ENCODE measurements at places on chromosomes 1 and 21.

DNA sequence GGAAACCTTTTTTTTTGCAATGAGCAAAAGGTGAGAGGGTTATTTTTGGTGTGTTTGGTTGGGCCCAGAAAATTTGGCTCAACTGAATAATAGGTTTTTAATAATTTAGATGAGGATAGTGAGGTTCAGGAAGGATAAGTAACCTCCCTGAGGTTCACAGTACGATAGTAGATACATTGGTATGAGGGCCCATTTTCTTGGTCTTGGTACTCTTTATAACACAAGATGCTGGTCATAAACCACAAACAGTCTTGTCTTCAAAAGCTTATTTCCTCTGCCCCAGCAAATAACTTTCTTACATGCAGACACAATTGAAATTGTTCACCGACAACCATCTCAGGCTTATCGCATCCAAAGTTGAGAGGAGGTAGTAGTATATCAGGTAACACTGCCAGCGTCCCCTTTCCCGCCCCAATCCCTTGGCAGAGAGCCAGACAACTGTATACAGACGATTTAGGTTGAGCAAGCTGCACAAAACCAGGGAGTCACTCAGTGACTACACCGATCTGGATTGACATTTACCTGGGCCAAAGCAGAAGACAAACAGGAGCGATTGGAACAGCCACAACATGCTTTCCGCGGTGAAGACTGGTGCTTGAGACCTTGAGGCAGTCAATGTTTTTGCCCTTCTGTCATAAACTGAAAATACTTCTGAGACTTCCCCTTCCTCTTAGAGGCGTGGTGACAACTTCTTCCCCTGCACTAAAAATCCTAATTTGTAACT lies at the start of gene SLAMF6:
SLAMF6 (minus strand) TSS at position 634 of the 724 bp plus-strand sequence; CDS start at position 571, 63 bp downstream.
- DNase-seq: peak; percentile 25

DNA sequence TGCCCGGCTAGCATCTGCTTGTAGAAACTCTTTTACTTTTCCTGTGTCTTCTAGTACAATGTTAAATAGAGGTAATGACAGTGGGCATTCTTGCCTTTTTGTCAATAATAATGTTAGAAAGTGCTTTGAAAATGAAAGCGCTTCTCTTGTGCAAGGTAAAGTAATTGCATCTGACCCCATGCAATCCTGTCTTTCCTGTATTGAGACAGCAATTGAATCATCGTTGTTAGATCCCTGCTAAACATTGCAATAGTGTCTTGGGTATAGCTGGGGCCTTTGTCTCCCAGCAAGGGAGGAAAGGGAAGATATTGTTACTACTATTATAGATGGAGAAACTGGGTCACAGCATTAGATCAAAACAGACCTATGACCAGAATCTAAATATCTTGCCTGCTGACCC lies 80.9 kb downstream of the TLR5 start:
- DNase-seq: no peak

- no peak for DNase-seq
These were observed 15.2 kb upstream of the CLSTN1 start for GRCh38 chr1:9838946-9839345.

DNA sequence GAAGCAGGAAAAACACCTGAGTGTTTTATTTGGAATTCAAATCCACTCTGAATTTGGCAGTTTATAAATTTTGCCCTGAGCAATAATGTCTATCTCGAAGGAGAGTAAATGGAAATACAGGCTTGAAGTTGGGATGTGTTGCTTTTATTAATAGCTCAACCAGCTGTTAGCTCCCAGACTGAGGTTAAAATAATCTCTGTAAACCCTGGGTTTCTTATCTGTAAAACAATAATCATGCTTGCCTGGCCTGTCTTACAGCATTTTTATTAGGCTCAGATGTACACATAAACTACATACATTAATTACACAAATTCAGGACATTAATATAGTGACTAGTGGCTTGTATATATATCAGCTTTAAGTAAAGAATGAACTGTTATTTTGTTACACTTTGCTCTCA lies 148.5 kb downstream of the GALNT2 start:
- DNase-seq: no peak

GRCh38 chr1:65092691-65093090 lies 55.3 kb upstream of the AK4 start:
- no peak for DNase-seq

- no peak for DNase-seq
These were observed 17.8 kb downstream of the SPOCD1 start for GRCh38 chr1:31798086-31798432.

DNA sequence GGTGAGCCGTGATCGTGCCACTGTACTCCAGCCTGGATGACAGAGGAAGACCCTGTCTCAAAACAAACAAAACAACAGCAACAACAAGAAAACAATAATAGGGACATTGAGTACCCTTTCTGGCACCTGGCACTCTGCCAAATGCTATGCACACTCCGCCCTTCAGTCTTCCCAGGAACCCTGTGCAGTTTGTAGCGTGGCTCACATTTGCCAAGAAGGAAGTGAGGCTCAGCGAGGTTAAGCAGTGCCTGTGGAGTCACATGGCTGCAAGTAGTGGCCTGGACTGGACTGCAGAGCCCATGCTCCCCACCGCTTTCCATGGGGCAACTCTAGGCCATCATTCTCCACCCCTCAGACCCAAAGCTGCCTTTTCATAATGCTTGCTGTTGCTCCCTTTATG lies 5.3 kb upstream of the EVA1B start:
- no peak for DNase-seq

DNA sequence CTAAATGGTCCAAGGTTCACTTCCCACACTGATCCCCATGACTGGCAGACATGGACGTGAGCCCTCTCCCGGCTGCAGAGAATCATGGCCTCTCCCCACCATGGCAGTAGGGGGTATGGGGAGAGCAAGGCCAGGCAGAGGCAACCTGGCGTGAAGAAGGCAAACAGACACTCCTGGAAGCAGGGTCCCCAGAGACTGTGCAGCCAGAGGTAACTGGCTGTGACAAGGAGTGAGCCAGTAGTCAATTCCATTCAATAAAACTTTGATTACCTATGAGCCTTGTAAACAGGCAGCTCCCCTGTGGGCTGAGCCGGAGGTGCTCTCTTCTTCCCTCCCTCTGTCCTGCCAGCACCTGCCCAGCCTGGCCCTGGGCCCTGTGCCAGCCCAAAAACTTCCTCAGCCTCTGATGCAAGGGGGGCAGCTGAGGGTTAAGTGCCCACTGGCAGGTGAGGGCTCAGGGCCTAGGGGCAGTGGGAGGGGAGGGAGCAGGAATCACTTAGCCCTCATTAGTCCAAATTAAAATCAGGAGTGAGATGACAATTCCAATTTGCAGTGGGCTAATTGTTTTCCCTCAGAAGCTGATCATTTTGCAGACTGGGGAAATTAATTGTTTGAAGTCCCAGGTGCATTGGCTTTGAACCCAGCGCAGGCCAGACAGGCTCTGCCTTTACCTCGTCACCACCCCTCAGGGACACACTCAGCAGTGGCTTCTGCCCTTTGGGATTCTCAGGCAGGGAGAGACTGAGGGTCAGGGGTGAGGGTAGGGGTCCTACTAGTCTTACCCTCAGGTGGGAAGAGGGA lies 35.6 kb downstream of the LRRN2 start:
- no peak for DNase-seq

DNA sequence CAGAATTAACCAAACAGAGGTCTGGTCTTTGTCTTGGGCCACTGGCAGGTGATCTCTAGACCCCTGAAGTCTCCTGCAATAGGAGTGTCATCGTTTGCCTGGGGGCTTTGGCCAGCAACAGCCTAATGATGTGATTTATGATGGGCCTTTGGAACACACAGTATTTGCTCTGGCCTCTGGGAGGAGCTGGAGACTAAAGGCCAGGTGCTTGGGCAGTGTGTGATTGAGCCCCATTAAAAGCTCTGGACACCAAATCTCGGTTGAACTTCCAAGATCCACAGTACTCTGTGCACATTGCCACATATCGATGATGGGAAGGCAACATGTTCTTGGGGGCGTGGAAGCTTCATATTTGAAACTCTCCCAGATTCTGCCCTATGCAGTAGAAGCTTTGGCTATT lies 32.0 kb upstream of the TLR5 start:
- DNase-seq: no peak
